ENCODE measurements at places on chromosomes 16 and 17.

- no peak for DNase-seq
Observed at GRCh38 chr17:71011391-71011790, 842.1 kb downstream of the KCNJ2 start.

DNA sequence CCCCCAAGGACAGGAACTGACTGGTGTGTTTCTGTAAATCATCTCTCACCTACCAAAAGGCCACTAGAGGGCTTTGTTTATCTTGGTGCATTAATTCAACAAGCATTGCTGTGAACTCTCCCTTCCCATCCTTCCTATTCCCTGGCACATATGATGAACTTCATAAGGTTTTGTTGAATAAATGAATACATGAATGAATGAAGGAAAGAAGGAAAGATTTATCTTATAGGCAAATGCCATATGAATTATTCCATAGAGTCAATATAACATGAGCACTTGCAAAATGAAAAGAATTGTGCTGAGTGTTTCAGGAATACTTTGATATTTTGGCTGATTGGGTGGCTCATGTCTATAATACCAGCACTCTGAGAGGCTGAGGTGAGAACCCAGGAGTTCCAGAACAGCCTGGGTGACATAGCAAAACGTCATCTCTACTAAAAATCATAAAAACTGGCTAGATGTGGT is 4.3 kb downstream of the SPDYE4 start:
- DNase-seq: peak; percentile 50

DNA sequence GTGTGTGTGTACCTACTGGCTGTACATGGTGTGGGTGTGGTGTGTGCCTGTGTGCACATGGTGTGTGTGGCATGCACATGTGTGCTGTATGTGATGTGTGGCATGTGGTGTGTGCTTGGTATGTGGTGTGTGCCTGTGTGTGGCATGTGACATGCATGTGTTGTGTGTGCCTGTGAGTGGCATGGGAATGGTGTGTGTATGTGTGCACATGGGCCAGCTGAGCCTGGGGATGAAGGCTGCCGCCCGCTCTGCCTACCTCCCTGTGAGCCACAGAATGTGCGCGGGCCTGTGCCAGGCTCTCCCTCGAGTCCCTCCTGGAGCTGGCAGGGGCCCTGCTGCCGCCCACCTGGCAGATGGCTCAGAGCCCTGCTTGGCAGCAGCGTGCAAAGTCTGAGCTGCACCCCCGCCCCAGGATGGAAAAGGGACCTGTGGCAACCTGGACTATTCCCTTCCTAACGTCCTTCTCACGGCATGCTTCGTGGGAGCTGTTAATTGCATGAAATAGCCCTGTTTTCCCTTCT is 9.3 kb downstream of the PRSS27 start:
- DNase-seq: no peak

DNA sequence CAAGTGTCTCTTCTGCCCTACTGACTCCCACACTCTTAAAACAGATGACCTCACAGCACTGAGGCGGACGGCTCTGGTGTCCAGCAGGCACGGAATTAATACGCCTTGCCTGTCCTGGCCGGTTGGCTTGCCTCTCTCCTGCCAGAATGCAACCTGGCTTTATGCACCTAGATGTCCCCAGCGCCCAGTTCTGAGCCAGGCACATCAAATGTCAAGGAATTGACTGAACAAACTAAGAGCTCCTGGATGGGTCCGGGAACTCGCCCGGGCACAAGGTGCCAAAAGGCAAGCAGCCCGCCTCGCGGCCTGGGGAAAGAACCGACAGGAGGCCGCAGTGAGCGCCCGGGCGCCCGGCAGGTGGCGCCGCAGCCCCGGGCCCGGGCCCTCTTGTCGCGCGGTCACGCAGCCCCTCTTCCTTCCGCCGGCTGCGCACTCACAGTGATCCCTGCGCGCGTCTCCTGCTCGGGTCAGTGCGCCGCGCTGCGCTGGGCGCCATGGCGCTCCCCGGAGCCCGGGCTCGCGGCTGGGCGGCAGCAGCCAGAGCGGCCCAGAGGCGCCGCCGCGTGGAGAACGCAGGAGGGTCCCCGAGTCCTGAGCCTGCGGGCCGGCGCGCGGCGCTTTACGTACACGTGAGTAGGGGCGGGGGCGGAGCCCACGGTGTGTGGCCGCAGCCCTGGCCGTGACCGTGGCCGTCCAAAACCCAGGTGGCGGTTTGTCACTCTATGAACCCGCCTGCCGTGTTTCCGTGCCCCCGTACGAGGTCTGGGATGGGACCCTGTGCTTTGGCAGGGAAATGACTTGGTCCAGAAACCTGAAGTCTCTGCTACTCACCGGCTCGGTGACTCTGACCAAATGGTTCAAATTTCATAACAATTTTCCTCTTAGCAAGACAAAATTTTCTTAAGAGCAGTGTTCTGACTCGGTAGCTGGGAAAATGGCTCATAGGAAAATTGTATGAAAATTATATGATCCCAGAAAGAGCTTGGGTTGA is at the start of gene RSAD1:
RSAD1 (plus strand) TSS at position 470 of the 991 bp plus-strand sequence; CDS start at position 495, 25 bp downstream.
- DNase-seq: peak; percentile 97

DNA sequence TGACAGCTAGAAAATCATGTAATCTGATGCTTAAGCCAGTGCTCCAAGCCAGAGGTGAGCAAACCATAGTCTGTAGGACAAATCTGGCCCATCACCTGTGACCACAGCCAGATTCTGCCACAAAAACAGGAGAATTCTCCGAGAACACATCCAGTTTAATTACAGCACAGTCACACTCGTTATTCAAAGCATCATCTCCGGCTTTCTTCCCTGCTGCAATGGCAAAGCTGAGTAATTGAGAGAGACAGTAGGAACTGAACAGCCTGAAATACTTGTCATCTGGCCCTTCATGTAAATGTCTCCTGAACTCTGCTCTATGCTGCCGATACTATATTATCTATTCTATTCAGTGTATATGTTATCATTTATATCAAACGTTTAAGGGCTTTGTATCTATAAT is 121.4 kb upstream of the FOXF1 start:
- no peak for DNase-seq

- DNase-seq: no peak
Observed at GRCh38 chr16:56814537-56815432, 50.2 kb upstream of the SLC12A3 start.

DNA sequence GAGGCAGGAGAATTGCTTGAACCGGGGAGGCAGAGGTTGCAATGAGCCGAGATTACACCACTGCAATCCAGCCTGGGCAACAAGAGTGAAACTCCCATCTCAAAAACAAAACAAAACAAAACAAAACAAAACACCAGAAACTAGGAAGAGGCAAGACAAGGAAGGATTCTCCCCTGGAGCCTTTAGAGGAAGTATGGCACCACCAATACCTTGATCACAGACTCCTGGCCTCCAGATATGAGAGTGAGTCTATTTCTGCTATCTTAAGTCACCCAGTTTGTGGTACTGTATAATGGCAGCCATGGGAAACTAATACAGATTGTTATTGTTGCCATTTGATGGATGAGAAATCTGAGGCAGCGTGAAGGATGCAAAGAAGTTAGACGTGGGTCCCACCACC is 14.6 kb upstream of the CPPED1 start:
- DNase-seq: no peak

DNA sequence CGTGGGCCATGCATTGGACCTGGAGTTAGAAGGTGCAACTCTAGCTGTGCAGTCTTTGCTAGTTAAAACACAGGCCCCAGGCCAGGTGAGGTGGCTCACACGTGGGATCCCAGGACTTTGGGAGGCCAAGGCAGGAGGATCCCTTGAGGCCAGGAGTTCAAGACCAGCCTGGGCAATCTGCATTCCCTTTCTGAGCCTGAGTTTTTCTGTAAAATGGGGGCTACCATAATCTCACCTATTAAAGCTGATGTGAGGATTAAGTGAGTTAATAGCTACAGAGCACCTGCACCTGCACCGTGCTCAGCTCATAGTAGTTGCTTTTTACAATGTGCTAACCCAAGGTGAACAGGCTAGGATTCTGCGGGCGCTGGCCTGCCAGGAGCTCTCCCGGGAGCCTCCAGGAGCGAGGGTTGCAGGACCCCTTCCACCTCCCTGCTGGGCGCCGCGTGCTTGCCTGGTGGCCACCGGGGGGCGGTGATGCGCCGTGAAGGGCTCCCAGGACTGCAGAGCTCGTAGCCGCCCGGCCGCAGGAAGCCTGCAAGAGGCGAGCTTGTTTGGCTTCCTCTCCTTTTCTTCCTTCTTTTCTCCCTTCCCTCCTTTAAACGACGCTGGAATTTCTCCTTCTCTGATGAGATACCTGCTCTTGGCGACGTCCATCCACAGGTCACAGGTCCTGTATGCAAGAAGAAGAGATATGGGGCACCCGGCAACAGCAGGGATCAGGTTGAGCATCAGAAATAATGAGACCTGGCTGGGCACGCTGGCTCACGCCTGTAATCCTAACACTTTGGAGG is 51.3 kb downstream of the ZFP90 start:
- peak; percentile 72 for DNase-seq

DNA sequence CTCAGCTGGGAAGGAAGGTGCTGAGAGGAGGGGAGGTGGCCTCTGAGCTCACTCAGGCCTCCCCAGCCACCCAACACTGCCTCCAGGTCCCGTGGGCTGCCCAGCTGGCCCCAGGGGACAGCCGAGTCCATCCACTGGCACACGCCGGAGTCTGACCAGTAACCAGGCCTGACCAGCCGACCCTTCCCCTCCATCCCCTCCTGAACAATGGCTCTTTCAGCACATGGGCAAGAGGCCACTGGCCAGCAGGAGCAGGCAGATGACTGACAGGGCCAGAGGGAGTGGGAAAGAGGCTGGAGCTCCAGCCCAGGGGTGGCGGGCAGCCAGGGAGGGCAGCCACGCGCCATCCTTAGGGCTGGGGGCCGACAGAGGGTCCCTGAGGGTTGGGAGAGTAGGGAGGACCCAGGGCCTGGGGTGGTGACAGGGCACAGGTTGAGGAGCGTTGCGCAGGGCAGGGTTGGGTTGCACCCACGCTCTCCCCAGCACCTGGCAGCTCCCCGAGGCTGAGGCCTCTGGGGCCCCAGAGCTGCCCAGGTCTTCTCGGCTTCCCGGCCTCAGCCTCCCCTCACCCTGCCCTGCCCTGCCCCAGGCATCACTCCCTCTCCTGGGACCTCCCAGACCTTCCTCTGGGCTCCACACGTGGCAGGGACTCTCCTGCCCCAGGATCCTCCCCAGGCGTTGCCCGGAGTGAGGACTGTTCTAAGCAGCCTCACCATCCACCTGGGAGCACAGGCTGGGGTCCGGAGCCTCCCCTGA is 20.2 kb upstream of the SLC38A10 start:
- no peak for DNase-seq

DNA sequence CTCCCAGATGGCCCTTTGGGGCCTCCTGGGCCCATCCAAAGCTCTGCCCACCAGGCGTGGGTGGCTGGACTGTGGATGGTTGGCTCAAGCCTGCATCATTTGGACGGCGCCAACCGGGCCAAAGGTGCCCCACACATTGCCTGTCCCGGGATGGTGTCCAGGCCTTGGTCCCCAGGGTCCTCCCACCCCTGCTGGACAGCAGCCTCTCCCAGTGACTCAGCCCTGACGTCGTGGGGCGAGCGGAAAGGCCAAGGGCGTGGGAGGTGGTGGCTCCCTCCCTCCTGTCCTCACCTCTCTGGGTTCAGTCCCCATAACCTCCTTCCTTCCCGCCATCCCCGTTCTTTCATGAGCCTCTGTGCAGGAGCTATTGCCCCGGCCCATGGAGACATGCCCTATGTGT is 42.1 kb upstream of the DLX4 start:
- no peak for DNase-seq

- DNase-seq: no peak
Observed at GRCh38 chr16:14437426-14437825, 192.6 kb downstream of the PARN start.

- no peak for DNase-seq
Observed at GRCh38 chr16:86768228-86768791, 190.0 kb downstream of the FOXL1 start.

DNA sequence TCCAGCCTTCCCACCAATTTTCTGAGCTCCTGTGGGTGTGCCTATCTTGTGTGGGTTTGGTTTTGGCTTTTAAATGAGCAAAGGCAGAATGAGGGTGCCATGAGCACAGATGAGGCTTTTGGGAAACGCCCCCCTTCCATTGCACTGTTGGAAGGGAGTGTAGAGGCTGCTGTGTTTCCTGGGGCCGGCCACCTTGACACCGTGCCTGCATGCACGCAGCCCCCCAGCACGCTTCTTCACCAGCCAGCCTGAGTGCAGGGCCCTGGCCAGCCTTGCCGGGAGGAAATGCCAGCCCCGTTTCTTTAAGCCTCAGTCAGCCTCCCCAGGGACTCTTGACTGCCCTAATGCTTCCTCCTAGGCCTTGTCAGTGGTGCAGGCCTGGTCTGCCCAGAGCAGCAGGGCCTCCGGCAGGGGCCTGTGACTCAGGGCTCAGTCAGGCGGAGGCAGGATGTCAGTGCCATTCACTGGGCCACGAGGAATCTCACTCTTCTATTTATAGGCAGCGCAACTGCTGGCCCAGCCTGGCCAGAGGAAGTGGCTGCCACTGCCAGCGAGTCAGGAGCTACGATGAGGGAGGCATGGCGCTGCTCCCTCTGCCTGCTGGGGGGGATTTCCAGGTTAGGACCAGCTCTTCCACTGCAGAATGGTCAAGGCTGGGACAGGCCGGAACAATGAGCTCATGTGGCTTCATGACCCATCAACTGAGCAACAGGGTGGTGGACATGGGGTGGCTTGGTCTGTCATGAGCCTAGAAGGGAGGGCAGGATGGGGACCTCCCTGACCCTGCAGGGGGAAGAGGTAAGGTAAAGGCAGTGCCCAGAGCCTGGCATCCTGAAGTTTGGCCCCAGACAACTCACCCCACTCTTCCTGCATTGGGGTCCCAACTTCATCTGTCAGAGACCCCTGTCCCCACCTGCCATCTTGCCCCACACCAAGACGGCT is 205.2 kb downstream of the RAB11FIP4 start:
- DNase-seq: peak; percentile 86

DNA sequence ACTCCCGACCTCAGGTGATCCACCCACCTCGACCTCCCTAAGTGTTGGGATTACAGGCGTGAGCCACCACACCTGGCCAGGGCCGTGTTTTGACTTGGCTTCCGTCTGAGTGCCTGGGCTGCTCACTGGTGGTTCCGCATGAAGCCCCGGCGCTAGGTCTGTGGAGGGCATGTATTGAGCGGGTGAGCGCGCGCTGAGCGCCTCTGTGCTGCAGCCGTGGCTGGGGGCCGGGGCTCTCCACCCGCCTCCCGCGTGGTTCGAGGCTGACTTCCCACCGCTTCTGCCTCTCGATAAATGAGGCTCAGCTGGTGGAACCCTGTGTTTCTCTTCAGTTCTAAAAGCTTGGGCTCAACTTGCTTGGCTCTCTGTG is 38.9 kb upstream of the ATP2A3 start:
- DNase-seq: no peak

GRCh38 chr17:45098869-45099616 is 33.3 kb downstream of the PLCD3 start:
- DNase-seq: peak; percentile 73

DNA sequence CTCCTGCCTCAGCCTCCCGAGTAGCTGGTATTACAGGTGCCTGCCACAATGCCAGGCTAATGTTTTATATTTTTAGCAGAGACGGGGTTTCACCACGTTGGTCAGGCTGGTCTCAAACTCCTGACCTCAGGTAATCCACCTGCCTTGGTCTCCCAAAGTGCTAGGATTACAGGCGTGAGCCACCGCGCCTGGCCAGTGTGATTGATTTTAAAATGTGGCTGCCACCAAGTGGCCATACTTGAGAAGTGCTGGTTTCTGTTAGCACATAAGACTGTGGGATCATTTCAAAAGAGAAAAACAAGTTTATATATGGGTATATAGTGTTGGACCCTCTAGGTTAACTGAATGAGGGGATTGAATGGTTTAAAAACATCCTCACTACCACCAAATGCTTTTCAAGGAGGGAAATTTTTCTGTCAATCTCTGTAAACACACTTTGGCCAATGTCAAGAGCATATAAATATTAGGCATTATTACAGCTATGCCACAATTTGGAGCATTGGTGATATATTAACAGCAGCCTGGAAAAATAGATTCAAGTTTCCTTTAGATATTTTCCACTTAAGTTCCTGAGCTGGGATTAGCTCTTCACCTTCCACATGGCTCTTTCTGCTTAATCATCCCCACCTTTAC is 13.5 kb upstream of the DHRS13 start:
- peak; percentile 64 for DNase-seq

Data from GM12865 (cell line).